Lower leg skin (tissue), 4 donors: ENCODE measurements at places on chromosomes 6 and 20.

GRCh38 chr6:163943607-163944385, 529.3 kb downstream of the QKI start:
- DNase-seq: peak; percentile 60

DNA sequence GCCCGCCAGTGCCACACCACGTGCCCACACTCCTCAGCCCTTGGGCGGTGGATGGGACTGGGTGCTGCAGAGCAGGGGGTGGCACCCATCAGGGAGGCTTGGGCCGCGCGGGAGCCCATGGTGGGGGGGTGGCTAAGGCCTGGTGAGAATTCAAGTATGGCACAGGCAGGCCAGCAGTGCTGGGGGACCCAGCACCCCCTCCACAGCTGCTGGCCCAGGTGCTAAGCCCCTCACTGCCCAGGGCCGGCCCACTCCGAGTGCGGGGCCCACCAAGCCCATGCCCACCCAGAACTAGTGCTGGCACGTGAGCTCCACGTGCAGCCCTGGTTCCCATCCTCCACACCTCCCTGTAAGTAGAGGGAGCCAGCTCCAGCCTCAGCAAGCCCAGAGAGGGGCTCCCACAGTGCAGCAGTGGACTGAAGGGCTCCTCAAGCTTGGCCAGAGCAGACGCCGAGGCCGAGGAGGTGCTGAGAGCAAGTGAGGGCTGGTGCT, 1091.1 kb upstream of the GJE1 start:
- DNase-seq: no peak

- no peak for DNase-seq
These were observed 49.0 kb upstream of the ASF1A start for GRCh38 chr6:118844915-118845314.

GRCh38 chr6:146909376-146909775, 294.8 kb upstream of the STXBP5 start:
- DNase-seq: no peak

GRCh38 chr6:37373822-37374471, 20.2 kb downstream of the RNF8 start:
- DNase-seq: no peak

DNA sequence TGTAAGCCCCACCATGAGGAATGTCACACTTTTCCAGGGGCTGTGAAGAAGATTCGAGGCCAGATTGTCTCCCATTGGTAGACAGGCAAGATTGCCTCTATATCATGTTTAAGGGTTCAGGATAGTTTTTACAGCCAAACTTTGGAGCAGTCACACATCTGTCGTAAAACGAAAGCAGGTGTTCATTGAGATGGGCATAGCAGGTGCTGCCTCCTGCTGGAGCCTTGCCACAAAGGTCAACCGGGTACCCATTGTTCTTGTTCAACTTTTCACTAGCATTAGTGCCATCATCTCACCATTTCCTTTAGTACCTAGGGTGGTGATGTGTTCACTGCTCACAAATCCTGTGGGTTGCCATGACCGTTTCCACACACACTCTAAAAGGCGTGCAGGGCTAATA, 198.3 kb downstream of the HTR1B start:
- DNase-seq: no peak

GRCh38 chr20:30167540-30167939, 1089.9 kb upstream of the DEFB115 start:
- no peak for DNase-seq

- peak; percentile 88 for DNase-seq
These were observed 631 bp downstream of the PLCB1 start for GRCh38 chr20:8132484-8133309.

DNA sequence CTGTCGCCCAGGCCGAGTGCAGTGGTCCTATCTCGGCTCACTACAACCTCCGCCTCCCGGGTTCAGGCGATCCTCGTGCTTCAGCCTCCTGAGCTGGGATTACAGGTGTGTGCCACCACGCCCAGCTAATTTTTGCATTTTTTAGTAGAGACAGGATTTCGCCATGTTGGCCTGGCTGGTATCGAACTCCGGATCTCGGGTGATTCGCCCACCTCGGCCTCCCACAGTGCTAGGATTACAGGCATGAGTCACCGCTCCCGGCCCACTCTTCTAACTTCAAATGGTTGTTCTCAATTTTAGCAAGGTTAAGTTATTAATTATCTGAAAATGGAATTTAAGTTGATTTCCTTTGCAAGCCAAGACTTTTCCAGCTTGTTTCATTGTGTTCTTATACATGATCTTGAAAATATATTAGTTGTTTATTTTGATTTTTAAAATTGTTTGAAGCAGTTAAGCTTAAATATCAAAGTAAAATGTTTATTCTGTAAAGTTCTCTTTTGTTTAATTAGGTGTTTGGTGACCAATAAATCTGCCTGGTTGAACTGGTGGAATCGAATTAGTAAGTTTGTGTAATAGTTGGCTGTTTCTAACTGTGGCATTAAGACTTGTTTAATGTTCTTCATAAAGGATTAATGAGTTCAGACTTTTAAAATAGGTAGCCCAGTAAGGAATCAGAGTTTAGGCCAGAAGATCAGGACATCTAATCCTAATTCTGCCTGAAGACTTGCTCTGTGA, 2.3 kb downstream of the PM20D2 start:
- DNase-seq: no peak

- no peak for DNase-seq
These were observed 172.0 kb downstream of the COL9A1 start for GRCh38 chr6:70130865-70131264.

- DNase-seq: no peak
These were observed 67.2 kb downstream of the TCP11 start for GRCh38 chr6:35073766-35074471.

DNA sequence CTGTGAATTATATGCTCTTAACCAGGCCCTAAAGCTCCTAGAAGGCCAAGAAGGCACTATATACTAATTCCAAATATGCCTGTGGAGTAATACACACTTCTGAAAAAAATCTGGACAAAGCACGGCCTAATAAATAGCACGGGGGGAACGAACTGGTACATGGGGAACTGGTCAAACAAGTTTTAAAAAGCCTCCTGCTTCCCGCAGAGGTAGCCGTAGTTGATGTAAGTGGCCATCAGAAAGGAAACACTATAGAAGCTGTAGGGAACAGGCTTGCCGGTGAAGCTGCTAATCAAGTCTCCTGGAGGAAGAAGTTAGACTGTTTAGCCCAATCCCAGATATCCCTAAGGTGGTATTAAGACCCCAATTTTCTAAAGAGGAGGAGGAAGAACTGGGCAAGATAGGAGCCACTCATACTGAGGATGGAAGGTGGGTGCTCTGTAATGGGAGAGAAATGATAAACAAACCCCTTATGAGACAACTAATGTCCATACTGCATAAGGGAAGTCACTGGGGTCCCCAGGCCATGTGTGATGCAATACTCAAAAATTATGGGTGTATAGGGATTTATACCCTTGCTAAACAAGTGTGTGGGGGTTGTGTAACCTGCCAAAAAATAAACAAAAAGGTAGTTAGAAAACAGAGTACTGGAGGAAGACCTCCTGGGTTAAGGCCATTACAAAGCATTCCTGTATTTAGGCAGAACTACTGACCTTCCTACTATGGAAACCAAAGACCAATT, 27.1 kb upstream of the ZNF318 start:
- DNase-seq: no peak

GRCh38 chr6:78511009-78511408, 356.3 kb upstream of the IRAK1BP1 start:
- no peak for DNase-seq

GRCh38 chr6:11318835-11319813, 86.7 kb upstream of the NEDD9 start:
- DNase-seq: no peak

GRCh38 chr6:53300656-53301551, 47.8 kb downstream of the ELOVL5 start:
- no peak for DNase-seq

GRCh38 chr20:6707321-6707831, 60.1 kb upstream of the BMP2 start:
- DNase-seq: no peak

DNA sequence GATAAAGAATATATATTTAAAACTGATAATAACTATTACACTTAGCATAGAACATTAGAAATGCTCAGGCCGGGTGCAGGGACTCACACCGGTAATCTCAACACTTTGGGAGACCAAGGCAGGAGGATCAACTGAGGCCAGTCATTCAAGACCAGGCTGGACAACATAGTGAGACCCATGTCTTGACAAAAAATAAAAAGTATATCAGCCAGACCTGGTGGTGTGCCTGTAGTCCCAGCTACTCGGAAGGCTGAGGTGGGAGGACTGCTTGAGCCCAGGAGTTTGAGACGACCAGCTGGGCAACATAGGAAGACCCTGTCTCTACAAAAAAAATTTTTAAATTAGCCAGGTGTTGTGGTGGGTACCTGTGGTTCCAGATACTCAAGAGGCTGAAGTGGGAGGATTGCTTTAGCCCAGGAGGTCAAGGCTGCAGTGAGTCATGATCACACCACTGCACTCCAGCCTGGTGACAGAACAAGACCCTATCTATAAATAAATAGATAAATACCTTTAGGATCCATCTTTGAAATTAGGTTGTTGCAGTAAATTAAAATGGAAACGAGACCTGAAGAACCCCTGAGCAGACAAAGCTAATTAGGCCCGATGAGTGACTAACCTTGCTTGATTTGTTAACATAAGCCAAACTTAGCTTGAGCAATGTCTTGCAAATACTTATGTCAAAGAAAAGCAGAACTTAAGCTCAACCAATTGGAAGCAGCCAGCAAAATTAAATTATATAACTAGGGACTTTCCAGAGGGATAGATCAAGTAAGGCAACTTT, 75.8 kb upstream of the E2F3 start:
- DNase-seq: no peak

GRCh38 chr6:75946146-75946831, 126.2 kb downstream of the IMPG1 start:
- no peak for DNase-seq
